NCI-H1694 (cell line): ENCODE measurements at places on chromosomes 1 and 21.

DNA sequence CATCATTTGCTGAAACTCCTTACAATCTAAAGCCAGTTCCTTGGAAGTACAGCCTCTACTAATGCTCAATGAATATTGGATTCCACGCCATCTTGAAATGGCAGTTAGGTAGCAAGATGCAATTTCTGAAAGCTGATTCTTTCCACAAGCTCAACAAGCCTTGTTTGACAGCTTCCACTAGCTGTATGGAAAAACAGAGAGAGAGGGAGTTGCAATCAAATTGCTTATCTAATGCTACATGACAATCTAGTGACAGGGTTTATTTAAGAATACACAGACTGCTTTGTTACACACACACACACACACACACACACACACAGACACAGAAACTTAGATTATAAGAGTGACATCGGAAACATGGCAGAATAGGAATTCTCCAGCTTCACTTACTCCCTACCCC is 288.4 kb upstream of the DEPDC1 start:
- DNase-seq: no peak

DNA sequence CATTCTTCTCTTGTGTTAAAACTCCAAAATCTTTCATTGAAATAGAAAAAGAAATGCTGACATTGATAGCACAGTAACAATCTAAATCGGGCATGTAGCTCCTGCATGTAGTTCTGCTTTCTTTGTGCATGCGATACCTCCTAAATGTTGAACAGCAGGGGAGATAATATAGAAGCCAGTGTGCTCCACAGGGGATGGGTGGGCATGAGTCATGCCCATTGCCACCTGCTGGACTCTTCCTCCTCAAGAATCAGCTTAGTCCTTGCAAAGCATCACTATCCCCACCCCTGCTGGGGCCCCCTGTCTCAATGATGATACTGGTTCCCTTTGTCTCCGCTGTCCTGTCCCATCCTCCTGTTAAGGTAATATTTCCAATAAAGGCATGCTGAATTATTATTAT is 203.0 kb downstream of the RWDD3 start:
- no peak for DNase-seq

DNA sequence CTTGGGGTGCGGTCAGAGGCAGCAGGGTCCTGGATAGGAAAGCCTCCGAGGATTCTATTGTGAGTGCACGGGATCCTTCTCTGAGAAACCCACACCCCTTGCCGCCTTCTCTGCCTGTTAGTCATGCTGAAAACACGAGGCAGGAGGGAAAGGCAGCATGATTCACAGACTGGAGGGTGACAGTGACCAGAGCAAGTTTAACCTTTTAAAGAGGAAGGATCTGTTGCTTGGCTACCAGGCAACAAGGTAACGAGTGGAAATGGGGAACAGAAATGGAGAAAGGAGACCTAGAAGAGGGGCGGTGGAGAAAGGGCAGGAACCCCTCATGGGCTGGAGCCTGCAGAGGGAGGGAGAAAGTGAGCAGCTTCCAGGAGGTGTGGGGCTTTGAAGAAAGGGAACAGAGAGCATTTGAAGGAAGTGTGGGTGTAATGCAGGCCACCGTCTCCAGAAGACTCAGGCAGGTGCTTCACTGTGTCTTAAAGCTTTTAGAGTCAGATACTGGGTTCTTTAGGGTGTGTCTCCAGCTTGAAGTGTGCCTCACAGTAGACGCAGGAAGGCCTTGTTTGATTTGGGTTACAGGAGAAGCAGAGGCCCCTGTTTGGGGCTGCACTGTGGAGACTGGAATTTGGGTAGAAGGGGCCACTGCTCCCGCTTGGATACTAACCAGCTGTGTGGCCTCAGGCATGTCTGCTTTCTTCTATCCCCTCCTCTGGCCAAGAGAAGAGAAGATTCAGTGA is 19.1 kb downstream of the OPTC start:
- DNase-seq: no peak

DNA sequence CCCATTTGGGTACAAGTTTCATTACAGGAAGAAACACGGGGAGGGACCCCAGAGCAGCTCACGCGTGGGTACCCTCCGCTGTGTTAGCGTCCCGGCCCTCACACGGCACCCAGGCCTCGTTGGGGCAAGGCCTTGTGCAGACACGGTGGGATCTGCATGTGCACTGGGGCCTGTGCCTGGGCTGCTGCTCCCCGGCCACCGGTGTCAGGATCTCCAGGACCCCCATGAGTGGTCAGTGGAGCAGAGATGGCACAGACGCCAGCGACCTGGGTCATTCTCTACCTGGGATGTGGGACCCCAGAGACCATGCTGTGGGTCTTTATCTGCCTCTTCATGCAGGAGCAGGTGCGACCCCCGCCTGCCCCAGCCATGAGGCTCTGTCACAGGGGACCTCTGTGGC is 5.4 kb upstream of the SAMD11 start:
- DNase-seq: no peak

DNA sequence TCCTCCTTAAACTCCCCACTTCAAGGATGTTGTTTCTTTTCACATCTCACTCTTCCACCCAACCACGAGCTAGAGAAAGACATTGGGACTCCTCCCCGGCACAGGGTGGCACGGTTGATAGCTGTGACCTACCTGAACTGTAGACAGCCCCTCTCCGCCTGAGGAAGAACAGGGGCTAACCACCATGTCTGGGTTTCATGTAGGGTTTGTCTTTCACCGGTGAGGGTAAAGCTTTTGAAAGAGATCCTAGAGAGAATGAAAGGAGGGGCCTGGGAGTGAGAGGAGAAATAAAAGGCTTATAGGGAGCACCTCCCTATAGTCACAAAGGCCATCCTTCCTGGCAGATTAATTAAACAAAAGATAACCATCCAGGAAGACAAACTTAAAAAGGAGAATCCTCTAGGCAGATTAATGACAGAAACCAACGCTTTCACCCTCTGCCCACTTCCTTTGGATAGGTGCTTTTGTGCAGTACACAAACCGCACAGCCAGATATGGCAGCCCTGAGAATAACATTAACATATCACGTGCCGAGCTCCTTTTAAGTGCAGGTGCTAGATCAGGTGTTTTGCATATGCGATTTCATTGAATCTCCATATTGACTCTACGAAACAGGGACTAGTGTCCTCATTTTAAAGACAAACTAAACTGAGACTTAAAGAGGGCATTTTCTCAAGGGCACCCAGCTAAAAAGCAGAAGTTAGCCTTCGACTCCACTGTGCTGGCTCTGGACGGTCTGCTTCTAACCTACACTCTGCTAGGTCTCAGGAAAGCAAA is 178.1 kb upstream of the RUNX1 start:
- DNase-seq: no peak

DNA sequence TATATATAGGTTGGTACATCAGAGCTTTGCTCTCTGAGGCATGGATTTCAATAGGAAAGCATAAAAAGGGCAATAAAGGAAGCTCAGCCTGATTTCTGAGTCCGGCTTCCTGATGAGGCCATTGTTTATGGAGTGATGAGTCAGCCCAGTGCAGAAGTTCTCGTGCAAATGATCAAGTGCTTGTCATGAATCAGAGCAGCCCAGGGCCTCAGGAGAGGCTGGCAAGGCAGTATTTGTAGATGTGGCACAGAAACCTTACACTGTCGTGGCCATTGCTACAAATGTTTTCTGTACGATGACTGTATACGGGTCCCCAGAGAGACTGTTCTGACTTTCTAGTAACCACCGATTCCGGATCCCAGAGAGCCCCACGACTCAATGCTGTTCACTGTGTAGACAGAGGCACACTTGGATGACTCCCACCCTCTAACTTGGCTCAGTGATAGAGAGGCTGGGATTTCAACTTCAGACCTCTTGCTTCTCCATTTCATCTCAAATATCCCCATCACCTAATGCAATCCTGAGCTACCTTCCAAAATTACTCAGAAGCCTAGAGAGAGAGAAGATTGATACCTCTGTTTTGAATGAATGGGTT is 26.8 kb downstream of the UMODL1 start:
- DNase-seq: peak; percentile 20

- no peak for DNase-seq
Observed at GRCh38 chr1:180278194-180278515, 48.1 kb downstream of the LHX4 start.

GRCh38 chr1:186957314-186957713 is 128.6 kb downstream of the PLA2G4A start:
- no peak for DNase-seq

DNA sequence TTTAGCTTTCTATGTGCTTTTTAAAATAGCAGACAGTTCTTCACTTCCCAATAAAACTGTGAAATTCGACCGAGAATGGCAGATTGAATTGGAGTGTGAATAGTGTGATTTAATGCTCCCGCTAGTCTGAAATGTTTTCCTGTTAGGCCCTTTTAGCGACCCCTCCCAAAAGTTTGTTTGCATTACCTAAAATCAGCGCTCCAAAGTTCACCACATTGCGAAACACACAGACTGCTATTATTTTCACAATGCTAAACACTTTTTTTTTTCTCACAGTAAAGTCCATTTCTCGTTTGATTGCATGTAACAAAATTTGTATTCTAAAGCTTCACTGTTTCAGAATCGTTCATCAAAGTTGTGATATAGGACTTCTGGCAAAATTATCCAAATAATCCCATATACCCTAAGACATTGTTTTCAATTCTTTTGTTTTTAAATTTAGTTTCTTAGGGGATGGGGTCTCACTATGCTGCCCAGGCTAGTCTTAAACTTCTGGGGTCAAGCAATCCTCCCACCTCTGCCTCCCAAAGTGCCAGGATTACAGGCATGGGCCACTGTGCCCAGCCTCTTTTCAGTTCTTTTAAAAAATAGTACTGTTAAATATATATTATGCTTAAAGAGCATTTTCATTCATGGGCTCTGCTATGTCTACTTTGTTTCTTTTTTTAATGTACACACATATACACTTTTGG is 76.5 kb upstream of the USH2A start:
- no peak for DNase-seq

- DNase-seq: no peak
Observed at GRCh38 chr1:229148743-229149142, 122.2 kb upstream of the RAB4A start.

GRCh38 chr1:180574031-180574713 is 15.4 kb downstream of the OVAAL start:
- no peak for DNase-seq

GRCh38 chr1:33310702-33311101 is 10.2 kb downstream of the A3GALT2 start:
- DNase-seq: no peak

GRCh38 chr21:35044770-35045541 is 4.1 kb downstream of the RUNX1 start:
- no peak for DNase-seq

GRCh38 chr1:34926156-34926555 is 3.3 kb downstream of the DLGAP3 start:
- DNase-seq: no peak

- no peak for DNase-seq
Observed at GRCh38 chr1:39892601-39893595, 8.8 kb downstream of the MYCL start.

DNA sequence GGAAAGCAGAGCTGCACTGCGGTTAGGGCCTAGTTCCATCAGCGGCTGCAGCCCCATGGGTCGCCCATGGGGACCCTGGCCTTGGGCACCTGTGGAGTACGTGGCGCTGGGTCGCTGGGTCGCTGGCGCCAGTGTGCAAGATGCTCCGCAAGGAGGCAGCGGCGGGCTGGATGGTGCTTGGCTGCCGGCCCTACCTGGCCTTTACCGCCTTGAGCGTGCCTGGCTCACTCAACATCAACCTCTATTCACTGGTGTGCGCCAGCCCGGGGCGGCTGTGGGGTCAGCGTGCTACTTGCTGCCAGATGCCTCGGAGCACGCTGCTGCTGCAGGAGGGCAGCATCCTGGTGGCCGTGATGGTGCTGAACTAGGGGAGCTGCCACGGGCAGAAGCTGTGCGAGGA is 85.1 kb upstream of the RHOU start:
- DNase-seq: no peak

DNA sequence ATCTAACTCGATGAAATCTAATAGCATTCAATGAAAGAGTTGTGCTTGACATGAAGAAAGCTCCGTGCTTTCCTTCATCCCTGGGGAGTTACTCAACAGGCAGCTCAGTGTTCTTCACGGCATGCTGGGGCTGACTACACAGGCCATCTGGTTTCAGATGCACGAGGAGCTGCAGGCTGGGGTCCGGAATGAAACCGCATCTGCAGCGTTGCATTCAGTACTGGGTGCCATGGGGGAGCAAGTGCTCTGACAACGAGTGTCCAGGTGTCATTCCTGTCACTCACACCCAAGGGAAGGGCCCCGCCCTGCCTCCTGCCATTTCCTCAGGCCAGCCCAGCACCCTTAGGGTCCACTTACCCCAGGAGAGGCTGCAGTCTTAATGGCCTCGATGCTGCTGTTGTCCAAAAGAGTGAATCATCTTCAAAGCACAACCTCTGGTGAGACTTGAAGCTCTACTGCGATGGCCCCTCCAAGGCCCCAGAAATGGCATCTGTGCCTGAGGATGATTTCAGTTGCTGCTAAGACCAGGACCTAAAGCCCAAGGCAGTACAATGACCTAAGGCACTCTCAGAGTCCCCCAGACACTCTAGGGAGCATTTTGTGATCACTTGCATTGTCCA is 61.4 kb downstream of the STUM start:
- no peak for DNase-seq

DNA sequence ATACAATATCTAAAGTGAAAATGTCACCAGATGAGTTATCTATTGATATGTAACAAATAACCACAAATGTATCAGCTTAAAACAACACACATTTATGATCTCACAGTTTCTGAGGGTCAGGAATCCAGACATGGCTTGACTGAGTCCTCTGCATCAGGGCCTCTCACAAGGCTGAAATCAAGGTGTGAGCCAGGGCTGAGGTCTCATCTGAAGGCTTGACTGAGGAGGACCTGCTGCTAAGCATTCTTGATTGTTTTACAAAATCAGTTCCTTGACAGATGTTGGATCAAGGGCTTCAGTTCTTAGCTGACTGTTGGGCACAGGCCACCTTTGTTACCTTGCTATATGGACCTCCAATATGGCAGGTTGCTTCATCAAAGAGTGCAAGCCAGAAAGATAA is 483.7 kb downstream of the CAMTA1 start:
- DNase-seq: no peak

DNA sequence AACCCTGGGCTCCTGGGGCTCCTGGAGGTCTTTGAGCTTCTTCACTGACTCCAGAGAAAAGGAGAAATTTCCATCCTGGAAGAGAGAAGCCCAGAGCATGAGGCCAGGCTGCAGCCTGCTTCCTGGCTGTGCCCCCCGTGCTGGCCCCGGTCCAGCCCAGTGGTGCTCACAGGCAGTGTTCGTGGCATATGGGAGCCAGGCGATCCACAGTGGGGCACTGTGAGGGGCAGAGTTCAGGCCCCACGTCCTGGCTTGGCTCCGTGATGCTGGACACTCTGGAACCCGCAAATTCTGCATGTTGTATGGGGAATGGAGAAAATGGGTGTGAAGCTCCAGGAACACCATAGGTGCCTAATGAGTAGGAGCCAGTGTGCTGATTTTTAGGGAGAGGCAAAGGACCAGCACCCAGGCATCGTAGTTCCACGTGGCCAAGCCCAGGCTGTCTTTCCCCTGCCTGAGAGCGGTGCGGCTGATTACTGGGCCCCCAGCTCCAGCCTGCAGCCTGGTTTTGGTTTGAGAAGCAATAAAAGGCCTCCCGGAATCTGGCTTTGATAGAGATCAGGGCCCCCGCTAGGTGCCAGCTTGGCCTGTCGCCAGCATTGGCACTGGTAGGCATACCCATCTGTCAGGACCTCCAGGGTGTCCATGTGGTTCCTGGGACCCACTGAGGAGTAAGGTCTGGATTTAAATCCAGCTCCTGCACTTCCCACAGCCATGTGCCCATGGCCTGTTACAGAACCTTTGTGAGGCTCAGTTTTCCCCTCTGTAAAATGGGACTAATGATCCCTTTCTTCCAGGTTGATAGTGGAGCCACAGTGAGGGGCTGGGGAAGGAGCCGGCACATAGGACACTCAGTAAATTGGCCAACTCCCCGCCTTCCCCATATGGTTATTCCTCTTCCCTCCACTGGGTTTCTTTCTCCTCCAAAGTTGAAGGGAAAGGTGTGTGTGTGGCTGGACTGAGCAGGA is 725 bp downstream of the GUCA2A start:
- no peak for DNase-seq
